ENCODE measurements at places on chromosomes 7 and 10. TPM values are rescaled to one million over a fixed set of nuclear protein-coding genes. Genes with fewer than 3 reads are reported as not detected.

The INHBA gene
- 7.7 TPM for polyA plus RNA-seq

The DHTKD1 gene
- 8.5 TPM for polyA plus RNA-seq

The MET gene
- polyA plus RNA-seq = 16.5 TPM

The FAM241B gene
- 8.0 TPM for polyA plus RNA-seq

The HECTD2 gene
- polyA plus RNA-seq = 7.0 TPM

The ITPRID1 gene
- polyA plus RNA-seq = 0.04 TPM

The SCIN gene
- 4.5 TPM for polyA plus RNA-seq

The MSMB gene
- 18.5 TPM for polyA plus RNA-seq

The ADCYAP1R1 gene
- polyA plus RNA-seq = 0.53 TPM

The GPR15LG gene
- polyA plus RNA-seq = 0.47 TPM

The CADPS2 gene
- polyA plus RNA-seq = 17.6 TPM

The LAMB1 gene
- polyA plus RNA-seq = 103 TPM

The GLCCI1 gene
- polyA plus RNA-seq = 2.5 TPM

The SPDYE2 gene
- 0.14 TPM for polyA plus RNA-seq

The NRCAM gene
- polyA plus RNA-seq = 2.5 TPM

The SLC26A5 gene
- 0.06 TPM for polyA plus RNA-seq

The ADAM12 gene
- 0.38 TPM for polyA plus RNA-seq

The TMEM139 gene
- 31.8 TPM for polyA plus RNA-seq

The ANKRD16 gene
- polyA plus RNA-seq = 5.0 TPM

The MRLN gene
- 0.75 TPM for polyA plus RNA-seq

The OR2A7 gene
- polyA plus RNA-seq = 1.3 TPM

The OR6B1 gene
- not detected for polyA plus RNA-seq

The KCNMA1 gene
- polyA plus RNA-seq = 3.8 TPM

The GRID1 gene
- polyA plus RNA-seq = 2.6 TPM

The MUC12 gene
- 3.7 TPM for polyA plus RNA-seq

The FFAR4 gene
- polyA plus RNA-seq = 0.29 TPM

The SRGN gene
- 1,336 TPM for polyA plus RNA-seq

The PI4K2A gene
- 14.6 TPM for polyA plus RNA-seq

The THSD7A gene
- polyA plus RNA-seq = 0.77 TPM

The AFAP1L2 gene
- polyA plus RNA-seq = 5.6 TPM

The LRRD1 gene
- polyA plus RNA-seq = not detected

The MCM10 gene
- polyA plus RNA-seq = 0.54 TPM

The RPEL1 gene
- not detected for polyA plus RNA-seq

The HOXA3 gene
- 2.3 TPM for polyA plus RNA-seq

The FAM237B gene
- polyA plus RNA-seq = 0.02 TPM

The IFIT5 gene
- 12.6 TPM for polyA plus RNA-seq

The LDB3 gene
- 1.6 TPM for polyA plus RNA-seq

The NAT16 gene
- not detected for polyA plus RNA-seq

The ZNF783 gene
- 6.2 TPM for polyA plus RNA-seq

The PRLHR gene
- polyA plus RNA-seq = not detected

The PITRM1 gene
- 46.6 TPM for polyA plus RNA-seq

The POU6F2 gene
- not detected for polyA plus RNA-seq

The ZNF425 gene
- 0.55 TPM for polyA plus RNA-seq

The GSAP gene
- polyA plus RNA-seq = 26.4 TPM

The ARMC3 gene
- 4.0 TPM for polyA plus RNA-seq

The HSPA14 gene
- 12.5 TPM for polyA plus RNA-seq

The TIMM23 gene
- polyA plus RNA-seq = 51.5 TPM

The FAM131B gene
- 0.18 TPM for polyA plus RNA-seq

The VPS37D gene
- 1.3 TPM for polyA plus RNA-seq

The DNAJC12 gene
- polyA plus RNA-seq = 1.6 TPM

All from lung (tissue), 17 donors.